ENCODE measurements at places on chromosomes 3 and 15.

- DNase-seq, result no peak
Measured at GRCh38 chr3:143040261-143040879, 39.0 kb downstream of the U2SURP start.

DNA sequence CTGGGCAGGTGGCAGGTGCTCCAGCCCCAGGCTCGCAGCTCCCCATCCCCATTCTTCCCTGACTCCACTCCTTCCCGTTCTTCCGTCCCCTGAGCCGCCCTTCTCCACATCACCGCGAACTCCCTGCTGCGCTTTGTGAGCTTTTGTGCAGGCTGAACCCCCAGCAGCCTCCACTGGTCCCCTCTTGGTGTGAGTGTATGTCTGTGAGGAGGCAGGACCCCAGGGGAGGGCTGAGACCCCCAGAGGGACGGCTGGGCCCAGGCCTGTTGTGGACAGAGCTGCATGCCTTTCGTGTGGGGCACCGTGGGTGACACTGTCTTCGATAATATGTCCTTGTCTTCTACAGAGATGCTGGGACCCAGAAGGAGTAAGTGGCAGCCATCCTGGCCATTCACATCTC is 7.3 kb upstream of the ITIH3 start:
- DNase-seq, result no peak

DNA sequence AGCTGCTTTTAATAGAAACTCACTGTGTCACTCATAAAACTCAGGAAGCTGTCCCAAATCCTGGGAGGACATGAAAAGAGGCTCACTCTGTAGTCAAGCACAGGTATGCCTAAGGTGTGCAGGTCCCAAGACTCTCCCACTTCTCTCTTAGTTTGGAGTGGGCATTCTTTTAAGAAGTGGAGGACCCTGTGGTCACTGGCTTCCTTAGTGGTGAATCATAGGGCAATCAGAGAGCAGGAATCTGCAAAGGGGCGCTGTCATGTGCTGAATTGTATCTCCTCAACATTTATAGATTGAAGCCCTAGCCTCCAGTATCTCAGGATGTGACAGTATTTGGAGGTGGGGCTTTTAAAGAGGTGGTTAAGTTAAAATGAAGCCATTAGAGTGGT is 47.2 kb upstream of the ZBTB38 start:
- no peak for DNase-seq

- no peak for DNase-seq
Measured at GRCh38 chr3:18758047-18758704, 333.0 kb upstream of the SATB1 start.

DNA sequence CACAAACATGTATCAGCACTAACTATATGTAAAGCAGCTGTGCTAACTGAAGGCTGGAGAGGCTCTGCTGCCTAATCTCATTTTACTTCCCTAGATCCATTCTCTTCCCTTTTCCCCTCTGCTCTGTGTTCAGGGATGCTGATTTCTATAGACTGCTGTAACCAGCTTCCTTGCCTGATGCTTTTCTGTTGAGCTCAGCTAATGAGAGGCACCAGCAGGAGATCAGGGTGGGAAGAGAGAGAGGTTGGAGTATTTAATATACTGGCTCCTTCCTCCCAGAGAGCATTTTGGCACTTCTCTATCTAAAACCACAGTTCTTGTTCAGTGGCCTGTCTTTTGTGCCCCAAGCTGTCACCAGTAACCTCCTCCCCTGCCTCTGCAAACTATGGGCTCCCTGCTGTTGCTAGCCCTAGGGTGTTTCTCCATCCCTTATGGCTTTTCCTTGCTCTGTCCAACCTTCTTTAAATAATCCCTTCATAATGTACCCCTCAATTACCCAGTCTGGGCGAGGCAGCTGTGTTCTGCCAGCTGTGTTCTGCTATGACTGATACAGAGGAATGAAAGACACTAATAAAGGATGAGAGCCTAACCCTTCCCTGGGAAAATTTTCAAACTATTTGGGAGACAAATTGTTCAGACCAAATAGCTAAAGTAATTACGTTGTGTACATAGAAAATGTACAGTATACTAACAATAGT is 69.5 kb downstream of the CADPS start:
- no peak for DNase-seq

DNA sequence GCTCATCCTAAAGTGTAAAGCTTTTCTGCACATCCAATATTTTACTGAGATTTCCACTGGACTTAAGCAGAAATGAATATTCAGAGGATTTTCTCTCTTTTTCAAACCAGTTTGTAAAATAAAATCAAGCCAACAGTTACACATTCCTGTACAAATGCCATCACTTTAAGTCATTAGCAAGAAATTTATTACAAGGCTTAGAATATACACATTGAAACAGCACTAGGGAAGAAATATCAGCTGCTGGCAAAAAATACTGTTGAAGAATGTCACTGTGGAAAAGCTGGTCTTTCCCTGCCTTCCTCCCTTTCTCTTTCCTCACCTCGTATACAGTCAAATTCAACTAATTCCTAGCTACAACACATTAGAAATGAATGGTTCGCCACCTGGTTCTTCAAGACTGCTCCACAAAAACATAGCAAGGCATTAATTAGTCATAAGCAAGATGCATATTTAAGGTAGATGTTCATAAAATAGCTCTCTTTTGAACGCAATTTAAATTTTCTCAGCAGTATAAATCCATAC is 21.3 kb downstream of the PLOD2 start:
- no peak for DNase-seq

DNA sequence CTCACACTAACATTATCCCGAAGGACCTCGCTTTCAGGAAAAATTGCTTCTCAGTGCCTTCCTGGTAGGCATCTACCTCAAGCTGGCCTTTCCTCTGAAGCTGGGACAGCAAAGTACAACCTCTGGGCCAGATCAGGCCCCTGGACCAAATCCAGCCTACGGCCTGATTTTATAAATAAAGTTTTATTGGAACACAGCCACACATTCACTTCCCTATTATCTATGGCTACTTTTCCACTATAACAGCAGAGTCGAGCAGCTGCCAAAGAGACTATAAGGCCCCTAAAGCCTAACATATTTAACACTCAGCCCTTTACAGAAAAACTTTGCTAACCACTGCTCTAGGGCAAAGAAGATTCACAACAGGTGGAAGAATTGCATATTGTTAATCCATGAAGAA is 554.3 kb downstream of the NTRK3 start:
- DNase-seq, result no peak

DNA sequence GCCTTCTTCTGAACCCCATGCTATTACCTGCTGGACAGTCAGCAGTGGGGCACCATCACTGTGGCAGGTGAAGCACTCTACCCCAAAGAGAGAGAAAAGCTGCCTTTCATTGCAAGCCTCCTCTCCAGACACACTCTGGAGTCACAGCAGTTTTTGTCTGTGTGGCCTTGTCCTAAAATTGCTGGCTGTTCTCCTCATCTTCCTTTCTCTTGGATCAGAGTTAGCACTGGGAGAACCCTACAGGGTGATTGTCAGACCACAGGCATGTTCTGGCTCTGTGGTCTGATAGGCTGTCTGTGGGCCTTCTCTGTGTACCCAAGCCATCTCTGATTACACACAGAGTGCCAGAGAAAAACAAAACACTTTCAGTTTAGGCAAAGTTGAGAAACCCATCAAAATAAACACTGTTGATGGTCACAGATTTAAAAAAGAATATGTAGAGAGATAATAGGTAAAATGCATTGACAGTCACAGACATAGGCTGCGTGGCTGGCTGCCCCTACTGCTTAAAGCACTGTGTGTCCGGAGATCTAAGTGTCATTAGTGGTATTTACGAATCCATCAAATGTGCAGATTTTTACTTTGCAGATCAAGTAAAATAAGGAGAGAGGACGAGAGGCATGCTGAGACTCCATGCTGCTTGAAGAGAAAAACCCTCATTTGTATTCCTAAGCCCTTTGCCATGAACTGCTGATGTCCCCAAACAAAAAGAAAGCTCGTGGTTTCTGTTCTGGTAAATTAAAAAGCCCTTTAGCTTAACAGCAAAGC is 689.9 kb downstream of the TUSC7 start:
- DNase-seq, result no peak

- DNase-seq, result no peak
Measured at GRCh38 chr15:66292571-66293418, 573 bp upstream of the DIS3L start.

DNA sequence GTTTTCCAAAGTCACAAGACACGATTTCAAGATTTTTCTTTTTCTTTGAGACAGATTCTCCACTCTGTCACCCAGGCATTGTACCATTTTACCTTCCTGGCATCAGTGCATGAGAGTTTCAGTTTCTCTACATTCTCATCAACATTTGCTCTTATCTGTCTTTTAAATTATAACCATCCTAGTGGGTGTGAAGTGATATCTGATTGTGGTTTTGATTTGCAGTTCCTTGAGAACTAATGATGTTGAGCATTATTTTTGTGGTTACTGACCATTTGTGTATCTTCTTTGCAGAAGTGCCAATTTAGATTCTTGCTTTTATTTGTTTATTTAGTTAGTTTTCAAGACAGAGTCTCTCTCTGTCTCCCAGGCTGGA is 41.2 kb downstream of the ADIPOQ start:
- DNase-seq, result no peak

- DNase-seq, result no peak
Measured at GRCh38 chr3:122395582-122395981, 11.6 kb downstream of the FAM162A start.

GRCh38 chr3:58355179-58355578 is 22.5 kb downstream of the PXK start:
- no peak for DNase-seq

GRCh38 chr15:33864360-33865075 is 103.8 kb upstream of the CHRM5 start:
- no peak for DNase-seq

DNA sequence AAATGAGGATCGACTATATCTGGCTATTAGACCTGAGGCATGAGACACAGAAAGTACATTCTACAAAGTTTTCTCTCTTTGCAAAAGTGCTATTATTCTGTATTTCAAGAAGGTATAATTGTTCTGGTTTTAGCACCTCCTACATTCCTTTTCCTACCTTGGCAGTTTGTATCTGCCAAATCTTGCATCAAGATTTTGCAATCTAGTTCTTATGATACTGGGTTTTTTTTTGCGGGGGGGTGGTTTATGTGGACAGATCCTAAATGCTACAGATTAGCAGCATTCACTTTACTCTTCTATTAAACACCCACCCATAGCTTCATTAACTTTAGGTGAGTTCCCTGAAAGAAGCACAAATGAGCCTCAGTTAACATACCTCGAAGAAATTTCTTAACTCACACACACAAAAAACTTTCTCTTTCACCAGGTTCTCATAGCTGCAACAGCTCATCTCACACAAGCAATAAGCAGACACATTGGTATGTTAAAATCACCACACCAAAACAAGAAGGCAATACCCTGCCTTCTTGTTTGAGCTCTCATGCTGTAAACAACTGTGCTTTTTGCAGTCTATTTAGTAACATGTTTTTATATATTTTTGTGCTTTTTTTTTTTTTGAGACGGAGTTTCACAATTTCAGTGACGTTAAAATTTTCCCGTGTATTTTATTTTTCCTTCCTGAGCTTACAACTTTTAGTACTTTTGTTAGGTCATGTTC is 73.0 kb upstream of the VGLL4 start:
- no peak for DNase-seq

GRCh38 chr3:127074900-127075360 is 92.0 kb downstream of the PLXNA1 start:
- DNase-seq, result no peak

GRCh38 chr3:12750223-12750622 is 8.8 kb downstream of the TMEM40 start:
- no peak for DNase-seq

GRCh38 chr3:62277986-62278385 is 95.4 kb downstream of the FEZF2 start:
- no peak for DNase-seq

GRCh38 chr3:145854499-145854898 is 306.5 kb downstream of the PLOD2 start:
- no peak for DNase-seq

DNA sequence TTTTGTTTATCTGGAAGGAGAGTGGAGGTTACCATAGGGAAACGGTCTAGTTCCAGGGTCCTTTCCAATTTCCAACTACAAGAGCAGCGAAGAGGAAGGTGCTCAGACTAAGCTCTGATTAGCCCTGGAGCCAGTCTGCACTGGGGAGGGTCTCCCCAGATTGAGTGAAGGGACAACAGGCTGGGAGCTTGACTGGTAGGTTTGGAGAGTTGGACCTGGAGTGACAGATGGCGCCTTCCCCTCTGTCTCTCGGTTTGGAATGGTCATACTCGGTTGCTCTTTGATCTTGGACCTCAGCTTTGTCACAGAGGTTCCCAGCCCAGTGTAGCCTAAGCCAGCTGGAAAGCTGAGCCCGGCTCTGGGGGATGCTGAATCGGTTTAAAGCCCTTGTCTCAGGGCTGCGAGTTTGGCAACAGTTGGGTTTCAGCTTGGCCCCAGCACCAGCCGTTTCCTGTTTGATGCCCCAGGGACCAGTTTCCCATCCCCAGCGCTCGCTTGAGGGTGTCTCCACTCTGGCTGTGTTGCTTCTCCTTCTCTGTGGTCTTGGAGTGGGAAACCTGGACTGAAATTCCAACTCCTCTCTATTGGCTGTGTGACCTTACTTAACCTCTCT is 53.1 kb upstream of the ULK4 start:
- no peak for DNase-seq

DNA sequence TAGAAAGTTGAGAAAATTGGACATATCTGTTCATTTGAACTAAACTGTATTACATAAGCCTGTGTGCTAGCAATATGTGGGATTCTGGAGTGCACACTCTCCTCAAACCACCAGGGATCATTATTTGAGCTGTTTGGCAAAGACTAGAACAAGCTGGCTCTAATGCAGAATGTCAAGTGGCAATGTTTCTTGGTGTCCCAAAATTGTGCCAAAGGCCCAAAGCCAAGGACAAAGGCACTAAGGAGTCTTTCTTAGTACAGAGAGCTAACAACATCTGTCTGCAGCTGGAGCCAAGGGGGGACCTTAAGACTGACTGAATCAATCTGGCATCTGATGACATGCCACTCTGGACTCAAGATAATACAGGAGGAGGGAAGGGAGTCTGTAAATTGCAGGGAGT is 76.7 kb upstream of the STRIT1 start:
- DNase-seq, result no peak

- DNase-seq, result no peak
Measured at GRCh38 chr3:102536456-102536855, 101.6 kb downstream of the ZPLD1 start.
